ENCODE measurements at places on chromosomes 1 and 21. TPM values are rescaled to one million over a fixed set of nuclear protein-coding genes. Genes with fewer than 3 reads are reported as not detected.

Gene KRTAP10-9
- total RNA-seq: not detected

- H3K27me3 ChIP-seq: no peaks in the 10 kb centered on the region
- no peak overlapping the region for H3K4me3 ChIP-seq
- H3K27ac ChIP-seq: no peak overlapping the region
- H3K4me1 ChIP-seq: 0 out of 2 replicates have a peak, but pooled peaks cover 3% of the 10 kb centered on the region
- peaks cover 33% of the 10 kb centered on the region for H3K36me3 ChIP-seq
Measured at GRCh38 chr1:14704846-14705245, 106.4 kb downstream of the KAZN start.

DNA sequence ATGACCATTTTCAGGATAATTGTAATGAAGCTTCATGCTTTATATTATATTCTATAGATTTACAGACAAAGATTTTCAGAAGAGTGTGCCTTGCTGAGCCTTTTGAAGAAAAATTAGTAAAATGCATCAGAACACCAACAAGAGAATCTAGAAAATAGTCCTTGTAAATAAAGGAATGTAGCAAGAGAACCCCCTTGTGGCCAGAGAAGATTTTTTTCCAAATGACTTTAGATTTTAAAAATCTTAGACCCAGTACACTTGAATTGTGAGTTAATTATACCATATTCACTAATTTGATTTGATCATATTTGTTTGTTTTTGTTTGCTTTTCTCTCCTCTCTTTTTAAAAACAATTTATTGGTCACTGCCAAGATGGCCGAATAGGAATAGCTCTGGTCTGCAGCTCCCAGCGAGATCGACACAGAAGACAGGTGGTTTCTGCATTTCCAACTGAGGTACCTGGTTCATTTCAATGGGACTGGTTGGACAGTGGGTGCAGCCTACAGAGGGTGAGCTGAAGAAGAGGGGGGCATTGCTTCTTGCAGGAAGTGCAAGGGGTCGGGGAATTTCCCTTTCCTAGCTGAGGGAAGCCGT is 12.8 kb upstream of the IFI44L start:
- no peaks in the 10 kb centered on the region for H3K27me3 ChIP-seq
- no peaks in the 10 kb centered on the region for H3K36me3 ChIP-seq
- no peak for DNase-seq
- H3K27ac ChIP-seq: no peak overlapping the region
- no peaks in the 10 kb centered on the region for H3K4me1 ChIP-seq
- H3K4me3 ChIP-seq: no peak overlapping the region

- no peaks in the 10 kb centered on the region for H3K4me1 ChIP-seq
- no peak overlapping the region for H3K27ac ChIP-seq
- no peaks in the 10 kb centered on the region for H3K36me3 ChIP-seq
Measured at GRCh38 chr1:67618285-67619018, 66.5 kb upstream of the GADD45A start.

- H3K36me3 ChIP-seq: peaks cover 14% of the 10 kb centered on the region
- no peaks in the 10 kb centered on the region for H3K27me3 ChIP-seq
- DNase-seq: no peak
- H3K27ac ChIP-seq: peak overlapping the region; percentile 62
Measured at GRCh38 chr1:212035835-212036605, 472 bp downstream of the DTL start.

- H3K4me3 ChIP-seq: no peak overlapping the region
- no peak for DNase-seq
- no peaks in the 10 kb centered on the region for H3K27me3 ChIP-seq
- H3K36me3 ChIP-seq: peaks cover 6% of the 10 kb centered on the region
Measured at GRCh38 chr1:168045311-168045710, 91.4 kb downstream of the GPR161 start.

GRCh38 chr1:150477320-150477719 is 9.9 kb upstream of the TARS2 start:
- no peak for DNase-seq
- no peak overlapping the region for H3K27ac ChIP-seq
- no peaks in the 10 kb centered on the region for H3K27me3 ChIP-seq
- H3K4me3 ChIP-seq: no peak overlapping the region

DNA sequence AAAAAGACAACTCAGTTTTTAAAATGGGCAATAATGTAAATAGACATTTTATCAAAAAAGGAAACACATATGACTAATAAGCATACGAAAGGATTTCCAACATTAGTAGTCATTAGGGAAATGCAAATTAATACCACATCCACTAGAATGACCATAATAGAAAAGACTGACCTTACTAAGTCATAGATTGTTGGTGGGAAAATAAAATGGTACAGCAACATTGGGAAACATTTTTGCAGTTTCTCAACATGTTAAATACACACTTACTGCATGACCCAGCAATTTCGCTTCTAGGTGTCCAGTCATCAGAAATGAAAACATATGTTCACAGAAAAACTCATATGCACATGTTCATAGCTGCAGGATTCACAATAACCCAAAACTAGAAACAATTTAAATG is 29.9 kb upstream of the SLC44A3 start:
- no peaks in the 10 kb centered on the region for H3K4me1 ChIP-seq
- no peaks in the 10 kb centered on the region for H3K27me3 ChIP-seq
- H3K36me3 ChIP-seq: peaks cover 2% of the 10 kb centered on the region
- no peak for DNase-seq
- H3K27ac ChIP-seq: no peak overlapping the region

DNA sequence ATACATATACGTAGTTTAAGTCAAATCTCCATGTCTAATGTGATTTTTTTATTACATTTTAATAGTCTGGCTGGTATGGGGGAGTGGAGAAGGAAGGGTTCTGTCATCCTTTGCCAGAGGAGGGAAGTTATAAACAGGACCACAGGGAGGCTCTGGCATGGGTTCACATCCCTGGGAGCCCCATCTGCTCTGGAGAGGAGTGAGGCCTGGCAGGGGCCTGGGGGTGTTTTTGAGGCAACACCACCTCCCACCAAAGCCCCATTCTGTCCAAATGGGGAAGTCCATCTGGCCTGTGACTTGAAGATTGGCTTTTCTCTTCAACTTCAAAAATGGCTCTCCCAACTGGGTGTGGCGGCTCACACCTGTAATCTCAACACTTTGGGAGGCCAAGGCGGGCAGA is 15.8 kb downstream of the DISP3 start:
- peaks cover 5% of the 10 kb centered on the region for H3K36me3 ChIP-seq
- peaks cover 5% of the 10 kb centered on the region for H3K4me1 ChIP-seq
- H3K27me3 ChIP-seq: no peaks in the 10 kb centered on the region
- no peak for DNase-seq

Gene TMEM79
- total RNA-seq: 2.1 TPM

Gene FCAMR
- total RNA-seq: not detected

Gene TNNI3K
- not detected for total RNA-seq

DNA sequence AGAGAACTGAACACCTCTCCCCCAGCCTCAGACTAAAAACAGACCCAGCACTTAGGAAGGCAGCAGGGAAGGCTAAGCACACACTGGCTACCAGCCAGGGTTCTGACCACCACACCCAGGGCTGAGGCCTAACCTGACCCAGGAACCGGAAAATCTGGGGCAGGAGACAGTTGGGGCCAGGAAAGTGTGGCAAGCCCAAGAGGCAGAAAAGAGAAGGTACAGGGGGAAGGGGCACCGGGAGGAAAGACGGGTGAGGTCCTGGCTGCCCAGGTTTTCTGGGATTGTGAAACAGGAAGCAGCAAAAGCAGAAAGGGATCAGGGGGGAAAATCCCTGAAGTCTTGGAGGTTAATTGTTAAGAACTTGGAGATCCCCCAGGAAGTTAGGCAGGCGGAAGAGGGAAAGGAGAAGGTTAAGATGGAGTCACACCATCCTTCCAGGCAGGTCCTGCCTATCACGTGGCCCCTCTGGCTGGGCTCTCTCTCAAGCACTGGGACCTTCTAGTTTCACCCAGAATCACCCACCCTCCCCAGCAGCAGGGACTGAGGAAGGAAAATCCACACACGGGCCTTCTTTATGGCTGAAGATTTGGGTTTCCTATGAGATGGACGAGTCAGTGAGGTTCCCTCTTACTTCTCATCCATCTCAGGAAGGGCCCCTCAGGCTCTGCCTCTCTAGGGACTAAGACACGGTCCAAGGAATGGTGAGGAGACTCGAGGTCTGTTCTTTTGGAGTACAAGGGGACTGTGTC is 2.6 kb downstream of the HDGF start:
- H3K4me3 ChIP-seq: peak overlapping the region; percentile 91
- H3K27ac ChIP-seq: no peak overlapping the region
- no peaks in the 10 kb centered on the region for H3K27me3 ChIP-seq
- H3K4me1 ChIP-seq: peaks cover 28% of the 10 kb centered on the region

Gene NHLH1
- 1.3 TPM for total RNA-seq

GRCh38 chr21:37525810-37526209 is 159.2 kb downstream of the DYRK1A start:
- no peak for DNase-seq
- no peaks in the 10 kb centered on the region for H3K27me3 ChIP-seq
- H3K4me1 ChIP-seq: peaks cover 8% of the 10 kb centered on the region
- H3K36me3 ChIP-seq: no peaks in the 10 kb centered on the region
- no peak overlapping the region for H3K4me3 ChIP-seq

GRCh38 chr1:52801011-52801410 is 41.5 kb upstream of the ZYG11A start:
- no peaks in the 10 kb centered on the region for H3K27me3 ChIP-seq
- DNase-seq: no peak
- no peak overlapping the region for H3K27ac ChIP-seq
- H3K4me3 ChIP-seq: no peak overlapping the region
